Activated CD4-positive, alpha-beta T cell treated with anti-CD3 and anti-CD28 coated beads, Interleukin-2, amount 50 U/mL, for 24 hours (primary cell): ENCODE measurements at places on chromosomes 16 and 17.

- no peak for DNase-seq
Observed at GRCh38 chr16:12096157-12096777, 119.7 kb downstream of the SNX29 start.

DNA sequence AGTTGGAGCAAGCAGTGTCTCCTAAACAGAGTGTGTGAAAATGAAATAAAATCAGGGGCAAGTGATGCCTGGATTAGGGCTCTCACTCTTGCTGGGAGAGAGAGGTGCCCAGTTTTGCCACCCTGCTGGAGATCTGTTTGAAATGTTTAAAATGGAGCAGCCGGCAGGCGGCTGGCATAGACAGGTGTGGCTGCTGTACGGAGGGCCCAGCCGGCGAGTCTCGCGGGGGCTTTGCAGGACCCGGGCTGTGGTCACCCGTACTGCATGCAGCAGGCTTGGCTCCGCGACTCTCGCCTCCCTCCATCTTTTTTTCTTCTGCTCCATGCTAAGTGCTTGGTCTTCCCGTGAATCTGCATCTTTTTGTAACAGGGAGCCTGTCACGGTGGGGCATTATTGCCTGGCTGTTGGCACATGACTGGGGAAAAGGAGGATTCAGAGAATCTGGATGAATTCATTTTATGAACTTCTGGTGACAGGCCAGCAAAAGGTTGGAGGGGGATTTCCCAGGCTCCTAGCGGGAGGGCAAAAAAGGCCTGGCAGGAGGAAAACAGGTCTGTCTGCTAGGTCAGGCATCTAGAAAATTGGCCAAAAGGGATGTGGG is 1.8 kb downstream of the ZNRF1 start:
- no peak for DNase-seq

- no peak for DNase-seq
Observed at GRCh38 chr17:28333083-28333746, 2.1 kb downstream of the IFT20 start.

GRCh38 chr17:30969989-30970830 is 629 bp upstream of the RNF135 start:
- no peak for DNase-seq

GRCh38 chr16:963913-964312 is 6.9 kb downstream of the LMF1 start:
- no peak for DNase-seq

GRCh38 chr17:36510636-36511035 is 24.0 kb downstream of the MYO19 start:
- no peak for DNase-seq

- no peak for DNase-seq
Observed at GRCh38 chr16:35797811-35798210, 2338.4 kb downstream of the TP53TG3F start.

DNA sequence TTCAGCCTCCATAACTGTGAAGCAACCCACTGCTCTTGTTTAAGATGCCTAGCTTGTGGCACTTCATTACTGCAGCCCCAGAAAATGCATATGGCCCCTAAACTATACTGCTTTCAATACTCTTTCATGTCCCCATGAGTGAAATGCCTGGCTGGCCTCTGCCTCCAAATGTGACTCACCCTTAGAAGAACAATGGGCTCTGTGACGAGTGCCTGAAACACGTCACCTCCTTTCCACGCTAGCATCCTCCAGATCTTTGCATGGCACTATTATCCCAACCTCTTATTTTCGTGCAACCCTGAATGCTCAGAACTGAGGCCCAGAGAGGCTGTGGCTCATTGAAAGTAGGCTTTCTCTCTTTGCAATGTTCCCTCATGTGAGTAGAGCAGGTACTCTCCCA is 233.1 kb downstream of the CBLN1 start:
- DNase-seq, result no peak

DNA sequence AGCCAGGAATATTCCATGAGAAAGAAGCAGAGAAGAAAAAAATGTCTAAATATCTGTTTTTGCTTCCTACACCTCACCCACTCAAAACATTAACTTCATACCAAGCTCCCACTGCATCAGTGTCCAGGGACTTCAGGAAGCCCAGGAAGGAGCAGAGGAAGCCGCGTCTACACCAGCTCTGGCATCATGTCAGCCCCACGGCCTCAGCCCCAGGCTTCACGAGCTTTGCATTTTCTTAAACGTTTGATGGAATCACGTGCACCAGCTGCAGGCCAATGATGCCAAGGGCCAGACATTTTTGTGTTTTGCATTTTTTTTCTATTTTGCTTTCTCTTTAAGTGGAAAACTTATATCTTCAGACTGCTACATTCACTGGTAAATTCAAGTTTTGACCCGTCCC is 48.6 kb downstream of the CDRT4 start:
- no peak for DNase-seq

- no peak for DNase-seq
Observed at GRCh38 chr17:6011206-6011605, 59.0 kb upstream of the WSCD1 start.

- DNase-seq, result no peak
Observed at GRCh38 chr17:62808576-62808970, 459 bp upstream of the MARCHF10 start.

GRCh38 chr16:88938777-88939244 is 38.2 kb downstream of the CBFA2T3 start:
- no peak for DNase-seq

DNA sequence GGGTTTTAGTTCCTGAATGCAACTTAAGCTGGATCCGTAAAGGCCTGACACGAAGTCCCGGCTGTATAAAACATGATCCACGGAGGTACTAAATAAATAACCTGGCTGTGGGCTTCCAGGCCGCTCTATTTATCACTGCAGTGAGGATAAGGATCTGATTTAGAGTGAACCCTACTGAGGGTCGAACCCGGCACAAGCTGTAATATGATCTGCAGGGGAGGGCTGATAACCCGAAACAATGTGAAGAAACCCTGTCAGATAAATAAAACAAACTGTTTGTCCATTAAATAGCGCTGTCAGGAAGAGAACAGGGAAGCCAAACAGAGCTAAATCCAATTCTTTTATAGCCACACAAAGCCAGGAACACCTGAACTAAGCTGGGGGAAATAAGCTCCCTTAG is 375.6 kb upstream of the SALL1 start:
- DNase-seq, result no peak

DNA sequence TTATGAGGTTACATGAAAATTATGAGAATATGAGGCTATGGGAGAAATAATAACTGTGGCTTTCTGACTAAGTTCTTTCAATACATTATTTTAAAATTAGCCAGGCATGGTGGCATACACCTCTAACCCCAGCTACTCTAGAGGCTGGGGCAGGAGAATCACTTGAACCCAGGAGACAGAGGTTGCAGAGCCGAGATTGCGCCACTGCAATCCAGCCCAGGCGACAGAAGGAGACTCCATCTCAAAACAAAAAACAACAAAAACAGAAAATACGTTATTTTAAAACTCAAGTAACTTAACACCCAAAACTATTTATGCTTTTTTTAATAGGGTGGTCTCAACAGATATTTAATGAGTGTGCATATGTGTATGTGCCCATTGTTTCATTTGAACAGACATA is 2.4 kb upstream of the RFFL start:
- no peak for DNase-seq

- no peak for DNase-seq
Observed at GRCh38 chr17:43517161-43517560, 29.0 kb downstream of the ETV4 start.

DNA sequence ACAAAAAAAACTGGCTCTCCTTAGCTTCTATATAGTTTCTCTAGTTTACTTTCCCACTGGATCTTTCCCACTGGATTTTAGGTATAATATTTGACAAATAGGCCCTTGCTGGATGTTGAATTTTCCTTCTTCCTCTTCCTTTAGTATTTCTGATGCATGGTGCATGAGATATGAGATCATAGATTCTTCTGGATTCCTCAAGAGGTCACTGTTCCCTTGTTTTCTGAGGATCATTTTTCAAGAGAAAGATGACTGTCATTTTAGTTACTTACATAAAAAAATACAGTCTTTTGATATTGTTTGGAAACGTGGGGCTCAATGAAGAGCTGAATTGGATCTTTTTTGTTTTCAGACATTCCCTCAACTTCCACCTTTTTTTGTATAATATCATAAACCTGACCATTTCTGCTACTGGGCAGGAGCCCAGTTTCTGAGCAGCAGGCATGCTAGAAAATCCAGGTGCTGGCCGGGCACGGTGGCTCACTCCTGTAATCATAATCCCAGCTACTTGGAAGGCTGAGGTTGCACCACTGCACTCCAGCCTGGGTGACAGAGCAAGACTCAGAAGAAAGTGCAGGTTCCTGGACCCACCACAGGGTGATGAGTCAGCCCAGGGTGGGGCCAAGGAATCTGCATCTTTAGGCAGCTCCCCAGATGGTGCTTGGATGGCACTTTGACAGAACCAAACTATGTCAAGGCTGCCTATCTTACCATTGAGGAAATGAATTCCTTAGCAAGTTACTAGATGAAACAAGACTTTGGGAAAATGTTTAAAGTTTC is 70.3 kb downstream of the SDR42E1 start:
- DNase-seq, result no peak

GRCh38 chr16:27359051-27359450 is 42.9 kb upstream of the IL21R start:
- DNase-seq, result no peak

- no peak for DNase-seq
Observed at GRCh38 chr16:75234856-75235696, 16.3 kb downstream of the CTRB1 start.

DNA sequence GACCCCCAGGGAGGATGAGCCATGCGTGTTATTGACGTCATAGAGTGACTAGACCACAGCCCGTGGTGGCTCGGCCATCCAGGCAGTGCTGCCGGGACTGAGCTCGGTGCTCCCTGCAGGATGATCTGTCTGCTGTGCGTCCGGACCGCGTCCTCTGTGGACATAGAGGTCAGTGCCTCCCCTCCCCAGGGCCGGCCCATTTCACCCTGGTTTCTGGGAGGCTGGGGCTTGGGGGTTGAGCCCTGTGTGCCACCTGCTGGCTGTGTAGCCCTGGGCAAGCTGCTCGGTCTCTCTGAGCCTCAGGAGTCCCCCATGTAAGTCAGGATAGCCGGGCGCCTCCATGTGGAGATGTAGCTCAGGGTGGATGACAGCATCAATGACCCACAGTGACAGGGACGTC is 8.3 kb downstream of the TSC2 start:
- DNase-seq, result no peak

DNA sequence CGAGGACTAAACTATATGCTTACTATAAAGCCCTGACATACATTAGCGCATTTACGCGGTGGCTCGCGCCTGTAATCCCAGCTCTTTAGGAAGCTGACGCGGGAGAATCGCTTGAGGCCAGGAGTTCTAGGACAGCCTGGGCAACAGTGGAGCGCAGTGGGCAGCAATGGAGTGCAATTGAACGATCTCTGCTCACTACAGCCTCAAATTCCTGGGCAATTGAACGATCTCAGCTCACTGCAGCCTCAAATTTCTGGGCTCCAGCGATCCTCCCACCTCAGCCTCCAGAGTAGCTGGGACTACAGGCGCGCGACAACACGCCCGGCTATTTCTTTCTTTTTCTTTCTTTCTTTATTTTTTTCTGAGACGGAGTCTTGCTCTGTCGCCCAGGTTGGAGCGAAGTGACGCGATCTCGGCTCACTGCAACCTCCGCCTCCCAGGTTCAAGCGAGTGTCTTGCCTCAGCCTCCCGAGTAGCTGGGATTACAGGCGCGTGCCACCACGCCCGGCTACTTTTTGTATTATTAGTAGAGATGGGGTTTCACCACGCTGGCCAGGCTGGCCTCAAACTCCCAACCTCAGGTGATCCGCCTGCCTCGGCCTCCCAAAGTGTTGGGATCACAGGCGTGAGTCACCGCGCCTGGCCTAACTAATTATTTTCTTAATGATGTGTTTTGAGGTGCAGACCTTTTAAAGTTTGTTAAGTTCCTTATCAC is 506 bp upstream of the COG7 start:
- no peak for DNase-seq

GRCh38 chr16:5709889-5710288 is 612.3 kb upstream of the EEF2KMT start:
- no peak for DNase-seq

DNA sequence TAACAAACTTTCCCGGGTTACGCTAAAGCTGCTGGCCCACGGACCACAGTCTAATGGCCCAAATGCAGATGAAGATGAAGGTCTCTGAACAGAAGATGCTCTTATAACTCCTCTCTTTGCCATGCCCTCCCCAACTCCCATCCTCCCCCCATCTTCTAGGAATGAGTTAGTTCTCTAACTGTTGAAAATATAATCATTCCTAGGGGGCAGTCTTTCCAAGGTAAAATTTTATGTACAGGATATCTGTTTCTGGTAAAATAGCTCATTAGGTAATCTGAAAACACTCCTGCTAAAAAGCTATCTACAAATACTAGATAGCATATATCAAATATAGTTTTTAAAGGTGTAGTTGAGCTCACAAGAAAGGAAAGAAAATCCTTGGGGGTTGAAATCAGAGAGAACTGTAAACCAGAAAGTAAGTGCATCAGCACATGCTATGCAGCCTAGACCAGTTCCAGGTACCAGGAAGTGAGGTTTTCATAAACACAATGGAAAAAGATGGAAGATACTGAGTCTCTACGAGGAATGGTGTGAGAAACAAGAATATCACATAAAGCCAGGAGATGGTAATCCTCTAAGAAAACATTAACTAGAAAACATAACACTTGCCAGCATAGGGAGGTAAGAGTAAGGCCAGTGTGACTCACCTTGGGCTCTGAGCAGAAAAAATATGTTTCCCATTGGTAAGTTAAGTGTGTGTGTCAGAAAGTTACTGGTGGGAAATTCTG is 38.1 kb downstream of the CMC2 start:
- DNase-seq, result no peak

GRCh38 chr16:20798364-20798763 is 7.9 kb downstream of the ERI2 start:
- no peak for DNase-seq

- no peak for DNase-seq
Observed at GRCh38 chr17:16488186-16488967, 3.6 kb downstream of the LRRC75A start.

GRCh38 chr16:89040391-89040790 is 53.3 kb upstream of the ACSF3 start:
- DNase-seq, result no peak

DNA sequence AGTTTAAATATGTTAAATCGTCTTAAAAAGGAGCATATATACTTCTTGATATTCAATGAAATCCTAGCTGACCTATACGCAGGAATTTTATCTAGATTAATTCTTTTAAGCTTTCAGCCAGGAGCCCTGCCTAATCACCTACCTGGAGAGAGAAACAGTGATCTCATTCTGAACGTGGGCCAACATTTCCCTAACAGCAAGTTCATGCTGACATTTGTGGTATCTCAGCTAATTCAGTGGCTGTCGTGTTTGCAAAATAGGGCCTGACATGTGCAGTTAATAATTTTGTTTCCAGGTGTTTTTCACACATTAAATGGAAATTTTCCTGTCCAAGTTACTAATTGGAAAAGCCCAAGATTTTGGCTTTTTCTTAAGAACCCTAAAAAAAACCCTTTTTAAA is 17.4 kb downstream of the KRT24 start:
- no peak for DNase-seq

- no peak for DNase-seq
Observed at GRCh38 chr16:82043680-82044584, 8.9 kb downstream of the HSD17B2 start.

GRCh38 chr17:13513039-13513405 is 88.7 kb downstream of the HS3ST3A1 start:
- no peak for DNase-seq

DNA sequence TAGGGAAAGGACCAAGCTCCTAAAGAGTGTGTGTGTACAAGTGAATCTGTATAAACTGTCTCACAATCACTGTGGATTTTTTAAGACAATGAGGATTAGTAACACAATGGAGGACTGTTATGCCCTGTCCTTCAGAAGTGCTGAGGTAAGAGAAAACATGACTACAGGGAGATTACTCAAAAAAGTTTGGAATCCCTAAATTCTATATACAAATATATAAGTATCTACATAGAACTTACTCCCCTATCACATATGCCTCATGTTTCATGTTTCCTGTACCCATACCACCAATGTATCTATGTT is 81.9 kb downstream of the STH start:
- DNase-seq, result no peak
